Ecto neural progenitor cell (in vitro differentiated cells): ENCODE measurements at places on chromosomes 3 and 15.

GRCh38 chr3:185552358-185552877, at the start of gene LIPH:
Gene LIPH (minus strand): TSS chr3:185552588. CDS start chr3:185552471, 117 bp downstream.
- DNase-seq: no peak

- no peak for DNase-seq
Measured at GRCh38 chr3:120560304-120561250, 35.6 kb upstream of the NDUFB4 start.

- no peak for DNase-seq
Measured at GRCh38 chr3:3783210-3783609, 16.0 kb upstream of the LRRN1 start.

DNA sequence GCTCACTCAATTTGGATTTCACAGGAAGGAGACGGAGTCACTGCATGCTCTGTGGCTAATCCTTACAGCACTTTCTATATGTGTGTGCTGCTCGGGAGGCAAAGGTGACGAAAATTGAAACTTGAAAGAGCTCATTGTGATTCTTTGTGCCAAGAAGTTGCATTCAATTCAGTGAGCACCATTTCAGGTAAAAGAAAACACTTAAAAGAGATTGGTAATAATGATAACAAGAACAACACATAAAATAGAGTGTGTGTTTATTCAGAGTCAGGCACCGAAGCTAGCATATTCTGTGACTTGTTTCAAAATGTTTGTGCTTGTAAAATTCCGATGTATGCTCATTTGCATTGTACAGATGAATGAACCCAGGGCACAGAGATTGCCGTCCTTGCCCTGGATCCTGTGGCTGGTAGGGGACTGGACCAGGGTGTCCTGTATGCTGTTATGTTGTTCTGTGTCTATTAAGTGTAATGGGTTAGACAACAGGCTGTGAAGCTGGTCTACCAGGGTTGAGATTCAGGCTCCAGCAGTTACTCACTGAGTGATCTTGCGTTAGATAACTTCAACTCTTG, 193.3 kb upstream of the PROK2 start:
- no peak for DNase-seq

DNA sequence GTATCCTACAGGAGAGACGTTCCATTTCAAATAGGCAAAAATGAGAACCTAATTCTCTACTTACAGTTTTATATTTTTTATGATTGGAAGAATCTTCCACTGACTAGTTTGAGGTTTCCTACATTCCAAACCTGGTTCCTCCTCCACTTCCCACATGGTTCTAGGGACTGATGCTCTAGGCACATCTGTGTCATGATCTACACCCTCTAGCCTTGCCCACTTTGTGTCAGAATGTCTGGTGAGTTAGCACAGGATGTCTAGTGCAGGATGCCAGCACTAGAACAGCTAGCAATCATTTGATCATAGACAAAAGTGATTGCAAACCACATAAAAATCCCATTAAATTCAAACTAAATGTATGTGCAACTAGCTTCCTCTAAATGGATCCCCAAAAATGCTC, 26.7 kb upstream of the FILIP1L start:
- no peak for DNase-seq

DNA sequence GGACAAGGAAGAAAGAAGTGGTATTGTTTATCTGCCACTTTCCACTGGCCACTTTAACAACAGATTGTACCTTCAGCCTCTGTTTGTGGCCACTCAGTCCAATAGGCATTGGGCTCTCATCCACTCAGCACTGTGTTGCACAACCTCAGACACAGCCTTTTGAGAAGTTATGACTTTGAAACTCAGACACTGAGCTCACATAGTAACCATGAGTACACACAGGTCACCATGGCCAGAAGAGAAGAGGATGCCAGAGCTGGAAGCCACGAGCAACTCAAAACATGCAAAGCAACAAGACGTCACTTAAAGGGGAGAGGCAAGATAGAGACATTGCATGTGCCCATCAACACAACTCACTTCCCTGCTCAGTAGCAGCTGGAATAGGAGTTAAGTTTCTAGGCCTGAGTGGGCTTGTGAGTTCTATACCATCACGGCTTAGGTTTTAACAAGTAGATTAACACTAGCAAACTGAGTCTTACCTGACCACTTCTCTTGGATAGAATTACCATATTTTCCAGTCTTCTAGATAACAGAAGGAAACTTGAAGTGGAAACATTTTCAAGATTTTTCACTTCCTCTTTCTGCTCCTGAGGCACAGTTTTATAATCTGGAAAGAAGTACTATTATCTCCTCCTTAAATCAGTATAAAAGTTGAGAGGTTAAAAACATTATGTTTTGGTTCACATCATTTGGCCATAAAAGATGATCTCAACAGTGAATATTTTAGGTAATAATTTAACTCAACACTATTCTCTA, 103.5 kb downstream of the IMPG2 start:
- DNase-seq: no peak

- no peak for DNase-seq
Measured at GRCh38 chr3:79564192-79564591, 203.6 kb downstream of the ROBO1 start.

- no peak for DNase-seq
Measured at GRCh38 chr3:50224639-50225038, 11.4 kb upstream of the GNAI2 start.

- no peak for DNase-seq
Measured at GRCh38 chr3:5390936-5391625, 203.6 kb downstream of the EDEM1 start.

DNA sequence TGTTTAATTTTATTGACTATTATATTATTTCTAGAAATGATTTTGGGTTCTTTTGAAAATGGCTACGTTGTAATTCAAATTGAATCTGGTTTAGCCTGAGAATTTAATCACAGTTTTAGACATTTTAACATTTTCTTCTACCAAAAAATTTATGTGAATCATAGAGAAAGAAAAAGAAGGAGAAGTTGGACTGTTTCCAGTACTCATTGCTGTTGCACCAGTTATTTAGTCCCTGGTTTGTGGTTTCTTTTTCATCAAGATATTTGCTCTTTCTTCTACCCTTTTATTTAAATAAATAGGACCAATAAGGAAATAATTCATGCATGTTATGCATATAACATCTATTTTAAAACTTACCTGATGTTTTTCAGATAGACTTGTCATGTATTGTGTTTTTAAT, 1337.1 kb downstream of the ROBO1 start:
- DNase-seq: no peak

DNA sequence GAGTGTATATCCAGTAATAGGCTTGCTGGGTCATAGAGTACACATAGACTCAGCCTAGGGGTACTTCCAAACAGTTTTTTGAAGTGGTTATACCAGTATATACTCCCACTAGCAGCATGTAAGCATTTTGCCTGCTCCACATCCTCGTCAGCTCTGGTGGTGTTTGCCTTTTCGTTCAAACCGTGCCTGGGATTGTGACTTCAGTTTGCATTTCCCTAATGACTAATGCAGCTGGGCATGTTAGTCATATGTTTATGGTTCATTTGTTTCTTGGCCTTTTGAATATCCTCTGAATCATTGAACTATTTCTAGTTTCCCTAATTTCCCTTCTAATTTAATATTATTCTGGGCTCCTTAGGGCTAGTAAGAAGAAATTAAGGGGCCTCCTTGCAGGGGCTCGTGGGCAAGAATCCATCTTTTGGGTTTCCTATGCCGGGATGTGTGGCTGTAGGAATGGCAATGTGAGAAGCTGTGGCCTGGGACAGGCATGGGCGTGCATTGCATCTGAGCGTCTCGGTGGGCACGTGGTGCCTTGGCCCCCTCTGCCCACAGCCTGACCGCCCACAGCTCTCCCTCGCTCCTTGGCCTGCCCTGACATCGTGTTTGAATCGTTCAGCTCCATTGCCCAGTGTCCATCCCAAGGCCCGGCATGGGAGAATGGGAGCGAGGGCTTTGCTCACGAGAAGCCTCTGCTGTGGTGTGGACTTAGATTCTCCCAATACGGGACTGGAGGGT, 26.4 kb downstream of the FAH start:
- DNase-seq: no peak

GRCh38 chr3:77620009-77620408, 580.1 kb downstream of the ROBO2 start:
- DNase-seq: no peak

GRCh38 chr3:65714134-65714533, 324.6 kb downstream of the MAGI1 start:
- no peak for DNase-seq

GRCh38 chr3:6578526-6578925, 282.4 kb upstream of the GRM7 start:
- no peak for DNase-seq

DNA sequence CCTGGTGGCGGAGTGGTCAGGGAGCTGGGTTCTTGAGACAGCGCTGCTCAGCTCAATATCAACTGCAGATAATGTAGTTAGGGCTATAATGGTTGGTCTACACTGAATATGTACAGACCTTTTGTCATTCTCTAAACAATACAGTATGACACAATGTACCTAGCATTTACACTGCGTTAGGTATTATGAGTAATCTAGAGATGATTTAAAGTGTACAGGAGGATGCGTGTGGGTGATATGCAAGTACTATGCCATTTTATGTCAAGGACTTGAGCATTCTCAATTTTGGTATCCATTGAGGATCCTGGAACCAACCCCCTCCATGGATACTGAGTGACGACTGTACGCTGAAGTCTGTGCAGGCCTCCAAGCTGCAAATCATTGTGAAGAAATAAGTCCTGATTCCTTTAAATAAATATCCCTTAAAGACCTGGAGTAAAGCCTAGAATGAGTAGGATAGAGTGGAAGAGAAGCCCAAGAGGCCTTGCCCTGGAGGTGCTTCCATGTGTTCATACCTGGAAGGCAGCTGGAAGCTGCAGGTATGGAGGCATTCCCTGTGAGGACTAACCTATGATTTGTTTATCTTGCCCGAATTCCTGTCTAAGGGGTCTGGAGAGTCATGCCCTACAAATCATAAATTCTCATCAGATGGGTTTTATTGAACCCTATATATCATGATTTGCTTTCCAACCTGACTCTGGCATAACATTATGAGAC, 15.7 kb upstream of the RTP1 start:
- DNase-seq: no peak

DNA sequence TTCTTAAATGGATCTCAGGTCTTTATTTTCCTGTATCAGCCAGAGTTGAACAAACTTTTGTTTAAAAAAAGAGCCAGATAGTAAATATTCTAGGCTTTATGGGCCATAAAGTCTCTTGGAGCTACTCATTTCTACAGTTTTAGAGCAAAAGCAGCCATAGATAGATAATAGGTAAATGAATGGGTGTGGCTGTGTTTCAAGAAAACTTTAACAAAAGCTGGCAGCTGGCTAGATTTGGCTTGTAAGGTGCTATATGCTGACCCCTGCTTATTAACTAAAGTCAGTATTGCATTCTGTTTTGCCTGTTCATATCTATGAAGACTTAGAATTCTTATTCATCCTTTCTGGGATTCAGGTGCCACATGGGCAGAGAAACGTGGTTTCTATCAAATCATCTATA, 29.0 kb downstream of the MFN1 start:
- no peak for DNase-seq

DNA sequence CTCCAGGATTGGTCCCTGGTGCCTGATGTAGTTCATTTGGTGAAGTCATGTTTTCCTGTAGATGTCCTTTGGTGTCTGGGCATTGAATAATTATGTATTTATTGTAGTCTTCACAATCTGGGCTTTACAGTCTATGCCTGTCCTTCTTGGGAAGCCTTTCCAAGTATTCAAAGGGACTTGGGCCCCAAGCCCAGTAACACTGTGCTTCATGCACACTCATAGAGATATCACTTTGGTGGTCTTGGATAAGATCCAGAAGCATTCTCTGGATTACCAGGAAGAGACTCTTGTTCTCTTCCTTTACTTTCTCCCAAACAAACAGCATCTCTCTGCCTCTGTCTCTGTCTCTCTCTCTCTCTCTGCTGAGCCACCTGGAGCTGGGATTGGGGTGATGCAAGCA, 281.1 kb upstream of the GOLGA6L4 start:
- no peak for DNase-seq

DNA sequence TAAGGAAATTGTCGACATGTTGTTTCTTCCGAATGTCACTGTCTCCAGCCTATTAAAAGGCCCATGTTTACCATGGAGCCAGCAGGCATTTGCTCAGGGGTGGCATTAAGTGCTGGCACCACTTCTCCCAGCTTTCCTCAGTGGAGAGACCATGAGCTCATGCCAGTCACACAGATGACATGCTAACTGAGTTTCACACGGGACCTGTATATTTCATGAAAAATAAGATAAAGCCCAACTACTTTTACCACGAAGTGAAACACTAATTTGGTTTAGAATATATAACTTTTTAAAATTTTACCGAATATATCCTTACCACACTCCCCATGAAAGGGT, 93.4 kb downstream of the ETFA start:
- DNase-seq: no peak

DNA sequence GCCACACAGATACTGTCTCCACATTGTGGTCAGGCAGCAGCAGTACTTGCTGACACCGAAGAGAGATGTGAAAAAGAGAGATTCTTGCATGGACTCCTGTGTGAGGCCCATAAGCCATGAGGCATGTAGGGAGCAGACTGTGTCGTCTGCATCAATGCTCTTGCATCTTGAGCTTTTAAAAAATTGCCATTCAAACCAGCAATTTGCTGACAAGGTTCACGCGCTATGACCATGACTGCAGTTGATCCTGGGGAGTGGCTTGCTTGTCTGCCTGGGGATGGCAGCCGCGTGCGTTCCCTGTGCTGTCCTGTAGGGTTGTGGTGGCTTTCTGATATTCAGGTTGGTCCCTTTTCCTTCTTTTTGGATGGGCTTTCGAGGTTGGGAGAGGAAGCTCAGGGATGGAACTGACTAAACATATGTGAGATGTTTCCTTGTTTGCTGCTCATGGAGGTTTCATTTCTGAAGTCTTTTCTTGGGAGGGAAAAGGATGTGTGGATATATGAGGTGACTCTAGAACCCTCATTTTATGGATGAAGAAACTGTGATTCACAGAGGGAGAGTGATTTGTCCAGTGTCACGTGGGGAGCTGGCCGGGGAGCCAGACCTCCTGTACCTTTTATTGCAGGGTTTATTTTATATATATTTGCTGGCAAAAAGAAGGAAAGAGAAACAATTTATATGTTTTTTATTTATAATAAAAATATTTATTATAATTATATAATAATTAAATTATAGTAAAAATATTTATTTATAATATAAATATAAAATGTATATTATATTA, 48.6 kb downstream of the LPP start:
- DNase-seq: no peak

GRCh38 chr3:42256135-42256819, 9.7 kb downstream of the CCK start:
- no peak for DNase-seq

GRCh38 chr15:93382200-93382820, 293.3 kb upstream of the RGMA start:
- no peak for DNase-seq

GRCh38 chr3:152785051-152785450, 49.9 kb upstream of the P2RY1 start:
- DNase-seq: no peak

GRCh38 chr3:102089904-102090720, 240.8 kb downstream of the NFKBIZ start:
- no peak for DNase-seq

GRCh38 chr3:113002679-113003078, 11.9 kb downstream of the GTPBP8 start:
- DNase-seq: no peak

GRCh38 chr3:148075771-148076716, 621.7 kb upstream of the AGTR1 start:
- DNase-seq: no peak

- peak; percentile 67 for DNase-seq
Measured at GRCh38 chr3:4979428-4980228, at the start of gene BHLHE40. Gene BHLHE40 (plus strand): TSS chr3:4979437. CDS start chr3:4979719, 282 bp downstream.
